Activated CD8-positive, alpha-beta memory T cell treated with anti-CD3 and anti-CD28 coated beads, Interleukin-2, amount 50 U/mL, for 4 hours (primary cell): ENCODE measurements at places on chromosomes 16 and 17.

DNA sequence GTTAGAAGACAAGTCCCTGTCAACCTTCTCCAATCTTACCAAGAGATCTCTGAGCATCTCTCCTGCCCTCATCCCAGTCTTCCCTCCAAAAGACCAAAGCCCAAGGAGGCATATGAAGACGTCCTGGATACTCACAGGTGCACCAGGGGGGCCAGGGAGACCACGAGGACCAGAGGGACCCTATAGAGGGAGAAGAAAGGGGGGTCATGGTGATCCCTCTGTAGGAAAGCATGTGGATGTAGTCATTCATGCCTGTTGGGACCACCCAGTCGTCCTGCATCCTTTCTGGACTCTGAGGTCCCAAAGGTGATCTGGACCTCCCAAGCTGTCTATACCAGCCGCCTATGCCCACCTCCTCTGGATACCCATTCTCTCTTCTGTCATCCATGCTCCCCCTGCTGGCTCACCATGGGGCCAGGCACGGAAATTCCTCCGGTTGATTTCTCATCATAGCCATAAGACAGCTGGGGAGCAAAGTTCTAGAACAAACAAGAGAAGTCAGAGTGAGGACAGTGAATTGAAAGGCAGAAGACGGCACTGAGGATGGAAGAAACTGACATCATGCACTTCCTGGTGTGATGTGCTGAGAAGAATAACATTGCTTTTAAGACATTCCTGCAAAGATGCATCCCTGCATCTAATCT is 3.3 kb downstream of the COL1A1 start:
- DNase-seq: peak; percentile 63

- DNase-seq: no peak
These were observed 6.7 kb downstream of the PCGF2 start for GRCh38 chr17:38741461-38741860.

DNA sequence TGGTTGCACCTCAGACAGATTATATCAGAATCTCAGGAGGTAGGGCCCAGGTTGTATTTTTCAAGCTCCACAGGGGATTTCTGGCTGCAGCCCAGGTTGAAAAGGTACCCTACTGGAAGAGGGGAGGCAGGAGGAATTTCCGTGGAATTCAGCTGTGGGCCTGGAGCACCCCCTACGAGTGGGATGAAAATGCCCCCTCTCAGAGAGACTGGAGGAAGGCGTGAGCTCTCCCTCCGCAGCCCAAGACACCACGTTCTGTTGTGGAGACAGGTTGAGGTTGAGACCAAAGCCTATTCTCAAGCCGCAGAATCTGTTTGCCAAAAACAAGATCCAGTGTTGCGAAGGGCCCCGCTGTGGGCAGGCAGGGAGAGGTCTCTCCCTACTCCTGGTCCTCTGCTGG is 102.0 kb downstream of the CCDC182 start:
- DNase-seq: no peak

DNA sequence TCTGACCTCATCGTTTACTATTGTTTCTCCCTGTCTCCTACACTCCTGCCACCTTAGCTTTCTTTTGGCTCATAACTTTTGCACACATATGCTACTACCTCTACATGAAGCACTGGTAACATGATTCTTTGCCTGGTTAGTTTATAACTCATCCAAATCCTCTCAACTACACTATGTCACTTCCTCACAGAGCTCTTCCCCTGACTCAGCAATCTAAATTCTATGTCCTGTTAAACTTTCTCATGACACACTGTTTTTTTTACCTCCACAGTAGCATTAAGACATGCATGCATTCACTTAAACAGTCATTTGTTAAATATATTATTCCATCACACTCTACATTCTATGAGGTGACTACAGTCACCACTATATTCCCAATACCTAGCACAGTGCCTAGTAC is 19.7 kb downstream of the APPBP2 start:
- no peak for DNase-seq

DNA sequence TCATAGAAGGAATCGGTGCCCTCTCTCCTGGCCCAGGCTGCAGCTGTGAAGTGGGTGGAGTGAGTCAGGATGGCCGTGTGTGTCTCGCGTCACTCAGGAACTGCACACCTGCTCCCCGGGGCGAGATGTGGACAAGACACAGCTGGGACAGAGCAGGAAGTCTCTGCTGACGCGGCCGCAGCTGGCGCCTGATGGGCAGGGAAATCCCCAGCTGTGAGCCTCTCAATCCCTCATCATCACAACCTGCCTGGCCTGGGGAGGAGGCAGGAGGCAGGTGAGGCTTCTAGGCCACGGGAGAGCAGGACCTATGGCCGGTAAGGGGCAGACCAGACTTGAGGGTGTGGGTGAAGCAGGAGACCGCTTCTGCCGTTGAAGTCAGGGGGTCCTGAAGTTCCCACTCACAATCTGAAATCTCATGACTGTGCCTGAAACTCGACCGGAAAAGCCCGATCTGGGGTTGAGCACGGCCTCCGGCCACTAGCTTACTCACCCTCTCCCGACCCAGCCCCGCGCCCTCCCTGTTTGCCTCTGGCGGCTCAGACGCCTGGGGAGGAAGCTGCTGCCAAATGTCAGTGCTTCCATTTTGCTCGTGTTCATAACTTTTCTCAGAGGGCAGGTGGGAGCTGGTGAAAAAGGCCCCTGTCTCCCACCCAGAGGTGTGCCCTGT is 1.1 kb upstream of the TRPV3 start:
- peak; percentile 36 for DNase-seq

DNA sequence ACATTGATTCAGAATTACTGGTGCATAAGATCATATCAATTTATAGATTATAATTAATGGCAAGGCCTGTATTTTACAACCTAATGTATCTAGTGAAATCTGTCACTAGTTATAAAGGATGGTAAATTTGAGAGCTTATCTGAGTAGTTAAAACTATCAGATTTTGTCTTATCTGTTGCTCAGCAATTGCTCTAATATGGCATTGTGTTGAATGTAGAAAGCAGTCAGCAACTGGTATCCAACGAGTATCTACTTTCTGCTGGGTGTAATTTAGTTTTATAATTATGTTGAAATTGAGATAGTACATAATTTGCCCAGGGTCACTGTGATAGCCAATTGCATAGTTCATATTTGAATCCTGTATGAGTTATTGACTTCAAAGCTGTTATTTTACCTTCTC is 1005.7 kb downstream of the CDH11 start:
- DNase-seq: no peak
